ENCODE measurements at places on chromosomes 4 and X. TPM values are rescaled to one million over a fixed set of nuclear protein-coding genes. Genes with fewer than 3 reads are reported as not detected.

GRCh38 chrX:107715331-107716117 is 60.1 kb downstream of the TSC22D3 start:
- DNase-seq, result no peak

- DNase-seq, result no peak
Observed at GRCh38 chr4:7861440-7861881, 78.2 kb downstream of the AFAP1 start.

DNA sequence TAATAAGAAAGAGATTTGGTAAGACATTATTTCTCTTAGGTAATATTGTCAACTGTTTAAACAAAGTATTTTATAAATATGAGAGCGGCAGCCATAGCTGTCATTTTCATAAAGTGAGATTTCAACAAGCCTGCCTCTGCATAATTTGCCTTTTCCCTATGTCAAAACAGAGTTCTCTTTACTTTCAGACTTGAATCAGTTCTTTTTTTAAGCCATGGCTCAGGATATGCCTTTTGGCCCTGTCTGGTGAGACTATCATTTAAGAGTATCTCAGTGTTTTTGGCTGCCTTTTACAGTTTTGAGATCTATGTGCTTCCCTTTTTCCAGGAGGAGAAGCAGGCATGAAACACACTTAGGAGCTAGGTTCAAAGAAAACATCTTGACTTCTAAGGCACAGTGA is 7.5 kb upstream of the GUCY1A1 start:
- no peak for DNase-seq

GRCh38 chr4:30094887-30095286 is 625.3 kb upstream of the PCDH7 start:
- no peak for DNase-seq

DNA sequence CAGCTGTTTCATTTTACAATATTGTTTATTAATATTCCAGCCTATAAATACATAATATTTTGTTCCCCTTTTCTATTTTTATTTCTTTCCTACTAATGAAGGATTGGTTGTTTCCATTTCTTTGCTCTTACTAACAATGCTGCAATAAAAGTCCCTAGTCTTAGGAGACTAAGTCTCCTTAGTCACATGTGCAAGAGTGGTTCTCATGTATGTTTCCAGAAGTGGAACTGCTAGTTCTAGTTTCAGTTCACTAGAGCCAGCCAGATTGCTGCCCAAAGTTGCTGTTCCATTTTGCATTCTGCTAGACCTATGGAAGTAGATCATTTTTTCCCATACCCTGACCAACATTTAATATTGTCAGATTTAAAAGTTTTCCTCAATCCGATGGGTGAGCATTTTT is 44.3 kb downstream of the CNGA1 start:
- no peak for DNase-seq

DNA sequence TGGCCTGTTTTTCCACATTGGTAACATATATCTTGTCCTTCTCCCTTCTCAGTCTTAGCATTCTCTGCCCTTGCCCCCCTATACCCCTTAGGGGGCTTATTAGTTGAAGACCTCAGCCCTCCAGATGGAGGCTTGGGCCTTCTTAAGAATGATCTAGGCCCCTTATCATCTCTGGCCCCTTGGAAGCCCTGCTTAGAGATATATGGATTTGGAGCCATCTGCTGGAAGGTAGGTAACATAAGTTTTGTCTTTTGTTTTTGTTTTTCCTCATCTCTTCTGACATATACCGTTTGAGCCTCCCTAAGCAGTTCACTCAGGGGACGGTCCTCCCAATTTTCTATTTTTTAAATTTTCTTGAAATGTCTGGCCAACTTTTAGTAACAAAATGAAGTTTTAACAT is 48.3 kb upstream of the NAP1L2 start:
- DNase-seq, result no peak

DNA sequence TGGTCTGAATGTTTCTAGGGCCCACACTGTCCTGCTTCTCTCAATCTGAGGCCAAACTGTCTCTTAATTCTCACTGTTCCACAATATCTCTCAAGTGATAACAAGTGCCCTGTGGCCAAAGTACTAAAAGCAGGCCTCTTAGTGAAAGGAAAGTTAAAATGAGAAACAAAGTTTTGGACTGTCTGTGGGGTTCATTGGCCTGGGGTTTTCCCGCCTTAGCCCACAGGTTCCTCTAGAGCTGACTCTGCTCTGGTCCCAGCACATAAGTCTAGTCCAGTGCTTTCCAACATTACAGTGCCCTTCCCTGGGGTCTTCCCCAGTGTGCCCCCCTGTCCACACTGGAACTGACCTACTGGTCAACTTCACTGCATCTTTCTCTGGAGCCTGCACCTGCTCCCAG is 6.3 kb downstream of the MAGEB1 start:
- no peak for DNase-seq

DNA sequence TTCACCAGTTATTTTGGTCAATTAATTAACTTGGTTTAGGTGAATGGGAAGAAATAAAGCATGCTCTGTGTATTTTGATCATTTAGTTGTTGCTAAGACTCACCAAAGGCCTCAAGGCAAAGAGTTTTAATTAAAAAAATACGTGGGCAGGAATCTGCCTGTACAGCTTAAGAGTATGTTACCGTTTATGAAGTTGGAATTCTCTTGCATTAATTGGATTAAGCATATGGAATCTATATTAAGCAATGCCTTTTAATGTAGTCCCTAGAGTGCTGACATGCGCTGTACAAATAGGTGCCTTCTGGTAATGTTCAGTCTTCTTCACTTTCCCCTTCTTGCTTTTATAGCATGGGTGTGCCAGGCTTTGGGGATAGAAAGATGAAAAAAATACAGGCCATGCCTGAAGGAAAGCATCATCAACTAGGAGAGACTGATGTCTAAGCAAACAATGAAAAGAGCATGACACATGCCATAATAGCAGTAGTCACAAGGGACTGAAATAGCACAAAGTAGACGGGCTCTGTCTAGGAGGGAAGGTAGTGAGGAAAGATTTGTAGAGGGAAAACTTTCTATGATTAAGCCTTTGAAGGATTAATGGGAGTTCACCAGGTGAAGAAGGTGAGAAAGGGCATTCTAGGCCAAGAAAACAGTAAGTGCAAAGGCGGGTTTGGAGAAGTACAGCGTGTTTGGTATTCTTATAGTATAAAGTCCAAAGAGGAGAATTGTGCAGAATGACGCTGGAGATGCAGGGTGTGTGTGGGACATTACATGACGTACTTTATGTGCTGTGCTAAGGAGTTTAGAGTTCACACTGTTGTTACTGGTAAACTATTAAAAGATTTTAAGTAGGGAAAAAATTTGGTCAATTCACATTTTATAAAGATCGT is 226.1 kb upstream of the ANXA3 start:
- no peak for DNase-seq

DNA sequence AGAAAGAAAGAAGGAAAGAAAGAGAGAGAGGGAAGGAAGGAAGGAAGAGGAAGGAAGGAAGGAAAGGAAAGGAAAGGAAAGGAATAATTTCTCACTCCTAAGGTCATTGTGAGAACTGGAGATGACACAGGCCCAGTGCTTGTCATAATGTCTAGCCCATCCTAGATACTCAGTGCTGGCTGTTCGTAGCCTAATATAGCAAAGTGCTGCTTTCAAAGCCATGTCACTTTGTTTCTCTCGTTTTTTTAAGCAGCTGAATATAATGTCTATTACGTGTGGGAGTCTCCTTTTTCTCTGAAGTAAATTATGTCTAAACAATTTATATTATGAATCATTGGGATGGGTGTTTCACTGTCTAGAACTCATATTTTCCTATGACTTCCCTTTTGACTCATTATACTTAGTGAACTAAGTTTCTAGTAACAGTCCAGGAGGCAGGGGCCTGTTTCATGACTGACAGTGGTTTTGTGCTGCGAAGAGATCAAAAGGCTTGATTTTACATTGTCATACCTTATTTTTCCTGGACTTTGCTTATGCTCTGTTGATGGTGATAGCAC is 327.0 kb upstream of the ZFP42 start:
- DNase-seq, result no peak

GRCh38 chr4:112492321-112492720 is 23.7 kb downstream of the NEUROG2 start:
- no peak for DNase-seq

DNA sequence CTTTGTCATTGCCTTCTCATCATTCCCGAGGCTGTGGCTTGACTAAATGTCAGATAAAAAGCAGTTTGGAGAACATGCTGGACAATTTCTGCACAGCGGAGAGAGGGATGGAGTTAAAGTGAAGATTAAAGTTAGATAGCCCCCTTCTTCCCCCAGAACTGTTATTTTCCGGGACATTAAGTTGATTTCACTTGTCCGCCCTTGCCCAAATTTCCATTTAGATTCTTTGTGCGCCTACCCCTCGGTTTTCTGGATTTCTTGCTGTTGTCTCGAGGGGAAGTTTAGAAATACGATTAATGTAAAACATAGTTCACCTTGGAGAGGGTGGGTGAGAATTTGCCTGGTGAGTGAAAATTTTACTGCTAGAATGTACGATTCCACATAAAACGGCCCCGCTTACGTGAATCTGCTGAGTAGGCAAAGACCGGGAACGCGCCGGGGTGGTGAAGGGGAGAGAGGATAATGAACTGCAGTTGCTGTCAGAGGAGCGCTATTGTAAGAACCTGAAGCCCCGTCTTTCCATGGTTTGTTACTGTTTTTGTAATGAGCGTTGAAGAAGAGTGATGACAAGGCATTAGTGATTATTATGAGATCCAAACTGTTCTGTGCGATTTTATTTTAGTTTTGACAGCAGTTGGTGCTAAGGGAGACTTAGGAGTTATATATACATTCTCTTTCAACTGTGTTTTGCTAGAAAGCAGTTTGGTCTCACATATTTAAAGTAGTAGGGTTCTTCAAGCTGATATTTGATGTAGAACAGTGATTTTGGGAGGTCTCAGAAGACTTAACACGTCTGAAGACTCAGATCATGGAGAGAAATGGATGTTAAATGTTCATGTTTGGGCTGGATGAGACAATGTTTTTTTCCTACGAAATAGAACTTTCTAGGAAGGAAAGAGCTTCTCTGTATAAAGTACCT is 73.0 kb downstream of the AFF1 start:
- no peak for DNase-seq

DNA sequence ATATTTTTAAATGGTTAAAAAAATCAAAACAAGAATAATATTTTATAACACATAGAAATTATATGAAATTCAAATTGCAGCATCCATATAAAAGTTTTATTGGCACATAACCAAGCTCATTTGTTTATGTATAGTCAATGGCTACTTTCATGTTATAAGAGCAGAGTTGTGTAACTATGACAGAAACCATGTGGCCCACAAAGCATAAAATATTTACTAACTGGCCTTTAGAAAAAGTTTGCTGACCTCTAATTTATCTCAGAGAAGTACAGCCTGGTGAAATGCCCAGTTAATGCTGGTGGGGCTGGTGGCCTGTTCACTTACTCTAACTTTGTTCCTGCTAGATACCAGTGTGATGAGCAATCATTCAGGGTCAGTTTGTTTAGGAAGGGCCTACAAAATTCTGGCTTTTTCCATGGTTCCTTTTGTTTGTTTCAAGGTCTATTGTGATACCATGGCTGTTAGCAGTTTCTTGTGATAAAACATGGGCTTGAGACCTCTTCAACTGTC is 104.6 kb downstream of the PPP1R2C start:
- no peak for DNase-seq

- DNase-seq, result no peak
Observed at GRCh38 chr4:52051213-52051614, at the start of gene SPATA18. Gene SPATA18, plus strand, starts transcription at chr4:52051304. Its CDS starts 401 bp downstream, at chr4:52051705.

DNA sequence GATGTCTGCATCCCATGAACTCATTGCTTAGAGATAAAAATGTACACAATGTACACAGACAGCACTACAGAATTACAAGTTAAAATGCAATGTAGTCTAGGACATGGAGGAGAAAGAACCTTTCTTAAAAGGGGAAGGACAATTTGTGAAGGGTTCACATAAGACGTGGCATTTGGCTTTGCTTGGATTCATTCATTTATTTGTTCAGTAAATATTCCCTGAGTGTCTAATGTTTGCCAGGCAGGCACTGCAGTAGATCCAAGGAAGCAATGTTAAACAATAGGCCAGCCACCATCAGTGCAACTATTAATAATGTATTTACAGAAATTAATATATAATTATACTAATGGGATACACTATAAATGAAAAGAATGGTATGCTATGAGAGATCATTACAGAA is 94.4 kb downstream of the GRIA2 start:
- DNase-seq, result no peak

DNA sequence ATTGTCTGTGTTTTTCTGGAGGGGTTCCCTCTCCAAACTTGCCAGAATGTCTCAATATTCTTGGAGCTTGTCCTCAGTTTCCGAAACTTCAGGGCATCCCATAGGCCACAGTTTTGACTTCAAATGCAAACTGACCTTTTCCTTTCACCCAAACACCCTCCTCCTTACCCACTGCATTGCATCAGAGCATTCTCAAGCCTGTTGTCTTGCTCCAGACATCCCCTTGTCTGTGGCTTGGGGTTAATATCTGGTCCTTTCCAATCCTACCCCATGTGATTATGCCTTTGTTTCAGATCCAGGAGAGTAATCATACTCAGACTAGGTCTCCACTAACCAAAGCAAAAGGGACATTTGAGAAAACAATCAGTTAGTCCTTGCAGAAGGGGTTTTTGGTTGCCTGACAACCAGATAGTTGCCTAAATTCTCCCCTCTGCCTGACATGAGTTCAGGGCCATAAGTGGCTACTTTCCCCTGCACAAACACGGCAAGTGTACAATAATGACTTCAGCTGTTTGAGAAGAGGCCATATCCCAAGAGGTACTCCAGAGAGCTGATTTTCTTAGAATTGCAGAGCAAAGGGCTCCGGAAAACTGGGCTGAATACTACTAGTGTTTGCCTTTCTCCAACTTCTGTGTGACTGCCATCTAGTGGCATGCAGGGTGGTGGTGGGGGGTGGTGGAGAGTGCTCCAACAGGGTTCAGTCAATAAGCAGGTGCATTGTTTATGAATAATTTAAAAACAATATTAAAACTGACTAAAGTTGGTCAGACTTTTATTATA is 130.2 kb downstream of the CHRDL1 start:
- no peak for DNase-seq

- no peak for DNase-seq
Observed at GRCh38 chrX:51035746-51036145, 125.2 kb downstream of the BMP15 start.

GRCh38 chr4:48681856-48682255 is 98.2 kb downstream of the FRYL start:
- DNase-seq, result no peak

- DNase-seq, result no peak
Observed at GRCh38 chrX:6545712-6546111, 10.8 kb upstream of the VCX3A start.

DNA sequence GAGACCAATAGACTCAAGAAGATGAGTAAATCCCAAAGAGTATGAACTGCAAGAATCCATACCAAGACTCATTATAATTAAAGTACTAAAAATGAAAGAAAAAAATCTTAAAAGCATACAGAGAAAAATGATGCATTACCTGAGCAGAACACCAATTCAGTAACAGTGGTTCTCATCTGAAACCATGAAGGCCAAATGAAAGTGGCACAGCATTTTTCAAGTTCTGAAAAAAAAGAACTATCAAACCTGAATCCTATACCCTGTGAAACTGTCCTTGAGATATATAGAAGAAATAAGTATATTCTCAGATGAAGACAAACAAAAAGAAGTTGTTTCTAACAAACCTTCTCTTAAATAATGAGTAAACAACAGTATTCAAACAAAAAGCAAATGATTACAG is 39.6 kb upstream of the TMPRSS11A start:
- no peak for DNase-seq

- DNase-seq, result no peak
Observed at GRCh38 chrX:115362334-115363095, 73.0 kb downstream of the LUZP4 start.

Gene CXorf49
- total RNA-seq, result not detected

Gene WDR44
- total RNA-seq, result 9.3 TPM

Gene HSFX3
- not detected for total RNA-seq

Gene FGG
- 9.8 TPM for total RNA-seq

Gene TMEM271
- 0.21 TPM for total RNA-seq

Gene MAGEA1
- not detected for total RNA-seq

Measured in type B pancreatic cell (in vitro differentiated cells).